ENCODE measurements at places on chromosomes 16 and 17.
A peak's percentile ranks its signal among the peaks of the same experiment; 100 is the strongest.

GRCh38 chr16:53358884-53359283 is 75.4 kb upstream of the RBL2 start:
- DNase-seq, result no peak

GRCh38 chr16:56946767-56947603 is 14.8 kb upstream of the CETP start:
- peak; percentile 60 for DNase-seq

DNA sequence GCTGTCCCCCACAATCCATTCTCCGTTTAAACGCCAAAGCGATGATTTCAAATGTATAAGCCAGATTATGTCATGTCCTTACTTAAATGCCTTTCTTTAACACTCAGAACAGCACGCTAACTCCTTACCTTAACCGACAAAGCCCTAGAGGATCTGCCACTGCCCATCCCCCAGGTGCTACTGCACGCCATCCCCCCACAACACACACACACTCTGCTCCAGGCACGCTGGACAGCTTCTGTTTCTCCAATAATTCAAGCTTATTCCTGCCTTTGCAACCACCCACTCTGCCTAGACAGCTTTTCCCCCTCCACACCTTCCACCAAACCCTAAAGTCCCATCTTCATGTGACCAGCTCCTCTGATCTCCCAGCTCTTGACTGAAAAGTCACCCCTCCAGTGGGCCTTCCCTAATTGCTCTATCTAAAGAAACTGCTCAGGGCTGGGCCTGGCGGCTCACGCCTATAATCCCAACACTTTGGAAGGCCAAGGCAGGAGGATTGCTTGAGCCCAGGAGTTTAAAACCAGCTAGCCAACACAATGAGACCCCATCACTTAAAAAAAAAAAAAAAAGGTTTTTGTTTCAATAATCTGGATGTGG is 38.9 kb upstream of the RPL38 start:
- DNase-seq, result no peak

DNA sequence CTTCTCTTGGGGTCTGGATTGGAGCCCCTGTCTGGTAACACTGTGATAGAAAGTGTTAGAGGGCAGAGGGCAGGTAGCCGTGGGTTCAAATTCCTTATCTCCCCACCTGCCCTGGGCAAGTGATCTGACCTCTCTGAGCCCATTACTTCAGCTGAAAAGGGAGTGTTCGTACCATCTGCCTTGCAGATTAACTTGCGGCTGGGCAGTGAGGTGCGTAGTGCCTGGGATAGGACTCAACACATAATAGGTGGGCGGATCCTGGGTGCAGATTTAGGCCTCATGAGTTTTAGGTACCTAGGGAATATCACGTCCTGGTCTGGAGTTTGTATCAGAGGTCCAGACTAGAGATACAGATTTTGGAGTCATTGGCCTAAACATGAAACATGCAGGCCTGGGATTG is 329.6 kb downstream of the CPPED1 start:
- DNase-seq, result peak; percentile 17

DNA sequence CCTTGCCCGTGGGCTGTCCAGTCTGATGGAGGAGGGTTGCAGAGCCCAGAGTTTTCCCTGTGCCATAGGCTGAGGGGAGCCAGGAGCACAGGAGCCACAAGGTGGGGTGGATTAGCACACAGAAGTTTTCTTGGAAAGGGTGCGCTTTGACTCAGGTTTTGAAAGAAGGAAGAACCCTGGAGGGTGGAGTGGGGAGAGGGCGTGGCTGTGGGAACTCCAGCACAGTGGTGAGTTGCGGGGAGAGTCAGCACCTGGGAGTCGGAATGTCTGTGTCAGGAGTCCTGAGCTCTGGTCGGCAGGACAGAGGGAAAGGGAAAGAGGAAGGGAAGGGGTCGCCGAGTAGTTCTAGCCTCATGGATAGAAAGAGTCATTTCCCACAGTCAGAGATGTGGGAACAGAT is 8.9 kb upstream of the KRT14 start:
- DNase-seq, result peak; percentile 18

DNA sequence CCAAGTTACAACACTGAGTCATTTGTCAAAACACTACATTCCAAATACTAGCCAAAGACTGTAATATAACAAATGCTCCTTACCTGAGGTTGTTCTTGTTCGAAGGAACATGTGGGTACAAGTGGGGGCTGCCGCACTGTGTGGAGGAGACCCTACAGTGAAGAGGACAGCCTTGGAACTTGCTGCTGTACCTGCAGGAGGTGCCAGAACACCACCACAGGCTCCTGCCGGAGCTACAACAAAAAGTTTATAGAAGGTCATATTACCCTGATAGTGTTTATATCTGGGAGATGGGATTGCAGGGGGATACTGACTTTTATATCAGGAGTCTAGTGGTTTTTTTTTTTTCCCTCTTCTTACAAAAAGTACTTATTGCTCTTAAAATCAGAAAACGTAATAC is 37.8 kb upstream of the ALDH3A1 start:
- DNase-seq, result no peak

Data from posterior vena cava (tissue), 2 donors.